Tibial artery (tissue), 4 donors: ENCODE measurements at places on chromosomes 12 and 14.
A peak's percentile ranks its signal among the peaks of the same experiment; 100 is the strongest.

GRCh38 chr14:33480071-33480886 is 470.6 kb downstream of the EGLN3 start:
- no peak overlapping the region for H3K27ac ChIP-seq
- H3K4me1 ChIP-seq: no peaks in the 10 kb centered on the region
- H3K36me3 ChIP-seq: no peaks in the 10 kb centered on the region
- H3K27me3 ChIP-seq: no peaks in the 10 kb centered on the region

DNA sequence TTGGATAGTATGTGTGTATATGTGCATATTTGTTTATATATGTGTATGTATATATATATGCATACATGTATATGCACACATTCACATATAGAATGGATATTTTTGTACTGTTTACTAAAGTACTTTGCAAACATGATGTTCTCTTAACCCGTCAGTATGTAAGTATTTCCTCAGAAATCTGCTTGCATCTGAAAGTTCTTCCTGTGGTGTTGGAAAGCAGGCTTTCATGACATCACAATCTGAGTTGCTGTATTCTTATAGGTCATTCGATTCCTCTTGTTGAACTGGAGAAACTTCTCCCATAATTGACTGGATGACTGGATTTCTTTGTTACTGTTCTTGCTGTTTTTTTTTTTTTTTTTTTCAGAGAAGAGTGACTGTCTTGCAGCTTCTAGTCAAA is 29.1 kb downstream of the GABARAPL1 start:
- H3K27me3 ChIP-seq: no peaks in the 10 kb centered on the region
- no peak for DNase-seq
- H3K36me3 ChIP-seq: no peaks in the 10 kb centered on the region
- no peak overlapping the region for H3K4me3 ChIP-seq
- no peaks in the 10 kb centered on the region for H3K4me1 ChIP-seq

DNA sequence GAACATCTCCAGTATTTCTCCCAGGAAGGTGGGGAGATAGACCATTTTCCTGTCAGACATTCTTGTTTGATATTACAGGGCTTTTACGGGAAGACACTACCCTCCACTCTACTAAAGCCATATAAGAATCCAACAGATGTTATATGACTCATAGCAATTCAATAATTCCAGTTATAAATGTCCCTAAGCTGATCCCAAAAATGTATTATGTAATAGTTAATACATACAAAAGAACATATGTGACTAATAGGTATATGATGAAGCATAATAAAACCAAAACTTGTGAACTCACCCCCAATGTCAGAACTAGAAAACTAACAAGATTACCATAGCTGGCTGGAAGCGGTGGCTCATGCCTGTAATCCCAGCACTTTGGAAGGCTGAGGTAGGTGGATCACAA is 84.2 kb downstream of the EFCAB11 start:
- H3K36me3 ChIP-seq: no peaks in the 10 kb centered on the region
- H3K4me3 ChIP-seq: no peak overlapping the region
- H3K4me1 ChIP-seq: no peaks in the 10 kb centered on the region
- H3K27me3 ChIP-seq: no peaks in the 10 kb centered on the region

DNA sequence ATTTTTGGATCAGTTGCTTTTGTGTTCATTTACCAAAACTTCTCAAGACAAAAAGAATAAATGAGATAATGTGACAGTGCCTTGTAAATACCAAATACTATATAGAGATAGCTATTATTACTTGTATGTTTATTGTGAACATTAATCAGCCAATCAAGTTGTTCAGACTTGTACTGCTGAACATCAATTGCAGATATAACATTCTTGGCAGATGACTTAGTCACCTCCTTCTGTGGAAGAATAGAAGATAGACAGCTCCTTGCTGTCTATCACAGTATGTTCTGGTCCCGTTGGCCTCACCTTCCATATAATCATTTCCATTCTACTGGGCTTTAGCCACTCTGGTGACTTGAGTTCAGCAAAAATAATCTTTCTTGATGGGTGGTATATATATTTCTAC is 30.1 kb downstream of the PSEN1 start:
- H3K36me3 ChIP-seq: peaks cover 38% of the 10 kb centered on the region
- H3K4me1 ChIP-seq: no peaks in the 10 kb centered on the region
- no peak overlapping the region for H3K27ac ChIP-seq
- H3K4me3 ChIP-seq: no peak overlapping the region

DNA sequence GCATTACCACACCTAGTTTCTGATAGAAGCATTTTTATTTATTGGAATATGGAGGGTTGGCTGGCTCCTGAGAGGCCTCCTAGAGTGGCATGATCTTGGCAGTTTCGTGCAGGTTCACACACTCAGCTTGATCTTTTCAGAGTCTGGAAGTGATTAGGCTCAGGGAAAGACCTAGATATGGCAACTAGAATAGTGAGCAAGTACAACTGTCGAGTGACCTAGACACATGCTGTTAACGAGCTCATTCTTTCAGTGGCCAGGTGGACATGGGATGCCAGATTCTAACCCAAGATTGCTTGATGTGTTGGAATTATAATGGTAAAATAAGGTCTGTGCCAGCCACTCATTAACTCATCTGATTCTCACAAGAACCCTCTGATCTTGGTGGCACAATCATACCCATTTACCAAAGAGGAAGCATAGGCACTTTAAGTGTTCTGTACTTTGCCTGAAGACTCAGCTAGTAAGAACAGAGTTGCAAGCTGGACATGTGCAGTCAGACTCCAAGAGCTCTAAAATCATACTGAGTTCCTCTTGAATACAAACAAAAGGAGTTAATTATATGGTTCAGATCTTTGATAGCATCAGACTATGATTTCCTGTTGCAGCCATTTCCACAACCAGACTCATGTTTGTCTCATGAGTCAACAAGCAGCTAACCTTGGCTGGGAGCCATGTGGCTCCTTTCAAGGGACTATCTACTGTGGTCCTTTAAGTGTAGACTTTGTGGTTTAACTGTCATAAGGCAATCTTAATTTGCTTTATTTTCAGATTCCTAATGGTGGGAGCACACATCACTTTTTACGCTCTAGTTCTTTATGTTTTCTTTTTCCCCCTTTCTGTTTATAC is 144.2 kb downstream of the PLEKHA5 start:
- DNase-seq: peak; percentile 74
- no peaks in the 10 kb centered on the region for H3K27me3 ChIP-seq
- no peak overlapping the region for H3K4me3 ChIP-seq
- peaks cover 5% of the 10 kb centered on the region for H3K4me1 ChIP-seq

- peaks cover 3% of the 10 kb centered on the region for H3K4me1 ChIP-seq
- no peaks in the 10 kb centered on the region for H3K36me3 ChIP-seq
- no peak for DNase-seq
- no peak overlapping the region for H3K27ac ChIP-seq
- no peaks in the 10 kb centered on the region for H3K27me3 ChIP-seq
Observed at GRCh38 chr14:67994531-67994930, 175.0 kb downstream of the RAD51B start.

GRCh38 chr14:74737753-74738325 is 24.9 kb downstream of the FCF1 start:
- no peak for DNase-seq
- H3K27me3 ChIP-seq: no peaks in the 10 kb centered on the region
- no peak overlapping the region for H3K27ac ChIP-seq
- peaks cover 71% of the 10 kb centered on the region for H3K36me3 ChIP-seq
- no peak overlapping the region for H3K4me3 ChIP-seq
- H3K4me1 ChIP-seq: no peaks in the 10 kb centered on the region

GRCh38 chr14:54840336-54840735 is 62.3 kb downstream of the GCH1 start:
- no peaks in the 10 kb centered on the region for H3K27me3 ChIP-seq
- H3K4me3 ChIP-seq: no peak overlapping the region
- no peaks in the 10 kb centered on the region for H3K36me3 ChIP-seq
- no peaks in the 10 kb centered on the region for H3K4me1 ChIP-seq

DNA sequence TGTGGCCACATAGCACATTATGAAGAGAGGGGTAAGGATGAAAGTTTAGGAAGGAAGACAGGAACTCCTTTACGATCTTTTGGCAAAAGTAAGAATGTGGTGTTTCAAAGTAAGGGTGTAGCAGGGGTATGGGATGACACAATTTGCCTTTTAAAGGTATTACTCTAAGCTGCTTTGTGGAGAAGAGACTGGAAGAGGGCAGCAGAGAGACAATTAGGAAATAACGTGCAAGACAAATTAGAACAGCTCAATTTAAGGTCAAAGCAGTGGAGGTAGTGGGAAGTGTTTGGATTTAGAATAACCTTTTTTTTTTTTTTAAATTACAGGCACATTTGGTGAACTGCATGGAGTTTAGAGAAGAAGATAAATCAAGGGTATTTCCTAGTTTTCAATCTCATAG is 342.6 kb downstream of the NOVA1 start:
- H3K4me3 ChIP-seq: no peak overlapping the region
- no peaks in the 10 kb centered on the region for H3K27me3 ChIP-seq
- no peak for DNase-seq
- H3K27ac ChIP-seq: no peak overlapping the region

DNA sequence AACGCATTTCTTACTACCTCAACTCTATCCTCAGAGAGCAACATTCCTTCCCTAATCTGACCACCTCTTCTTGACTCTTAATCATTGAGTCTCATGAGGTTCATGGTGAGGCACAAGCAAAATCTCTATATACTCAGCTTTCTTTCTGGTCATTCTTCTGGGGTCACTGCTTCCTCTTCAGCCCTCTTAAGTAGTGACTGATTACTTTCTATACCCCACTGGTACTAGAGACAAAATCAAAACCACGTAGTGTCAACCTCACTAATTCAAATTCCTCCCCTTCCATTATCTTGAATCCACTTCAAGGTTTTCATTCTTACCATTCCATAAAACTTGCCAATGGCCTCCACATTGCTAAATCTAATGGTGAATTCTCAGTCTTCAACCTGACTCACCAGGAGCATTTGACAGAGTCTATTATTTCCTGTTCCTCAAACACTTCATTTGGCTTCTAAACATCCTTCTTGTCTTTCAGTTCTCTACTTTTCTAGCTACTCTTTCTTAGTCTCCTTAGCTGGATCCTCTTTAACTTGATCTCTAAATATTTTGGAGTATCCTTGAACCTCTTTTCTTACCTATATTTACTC is 6.8 kb downstream of the WDHD1 start:
- no peaks in the 10 kb centered on the region for H3K4me1 ChIP-seq
- H3K36me3 ChIP-seq: no peaks in the 10 kb centered on the region
- no peak overlapping the region for H3K4me3 ChIP-seq
